Fibroblast of skin of right biceps (primary cell): ENCODE measurements at places on chromosomes 2 and 18.

- peak; percentile 66 for DNase-seq
Observed at GRCh38 chr2:41853427-41854191, 194.2 kb upstream of the PKDCC start.

DNA sequence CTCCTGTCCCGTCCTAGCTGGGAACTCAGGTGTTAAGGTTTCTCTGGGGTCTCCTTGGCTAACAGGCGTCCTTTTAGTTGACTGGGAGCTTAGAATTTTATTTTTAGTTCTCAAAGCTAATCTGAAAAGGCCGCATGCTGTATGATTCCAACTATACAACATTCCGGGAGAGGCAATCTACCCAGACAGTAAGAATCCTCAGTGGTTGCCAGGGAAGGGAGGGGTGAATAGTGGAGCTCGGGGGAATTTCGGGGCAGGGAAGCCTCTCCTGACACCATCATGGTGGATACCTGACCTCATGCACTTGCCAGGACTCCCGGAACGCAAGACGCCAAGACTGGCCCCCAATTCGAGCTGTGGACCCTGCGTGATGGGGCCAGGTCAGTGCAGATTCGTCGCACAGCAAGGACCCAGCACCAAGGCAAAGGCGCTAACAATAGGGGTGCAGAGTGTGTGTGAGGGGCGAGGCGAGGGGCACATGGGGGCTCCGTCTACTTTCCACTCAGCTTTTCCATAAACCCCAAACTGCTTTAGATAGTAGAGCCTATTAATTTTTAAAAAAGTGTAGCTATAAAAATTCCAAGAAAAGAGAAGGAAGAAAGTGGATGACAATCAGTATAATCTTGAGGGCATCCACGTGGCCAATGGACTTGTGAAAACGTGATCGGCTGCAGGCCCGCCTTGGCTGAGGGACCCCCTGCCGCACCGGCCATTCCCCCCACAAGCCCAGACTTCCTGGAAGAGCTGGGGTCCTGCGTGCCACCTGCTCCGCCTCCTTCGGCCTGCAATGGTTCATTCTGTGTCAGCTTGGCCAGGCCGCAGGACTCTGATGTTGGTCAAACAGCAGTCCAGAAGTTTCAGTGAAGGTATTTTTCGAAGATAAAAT, 17.3 kb downstream of the PDCD1 start:
- no peak for DNase-seq

- peak; percentile 26 for DNase-seq
Observed at GRCh38 chr2:71466301-71467179, 13.2 kb downstream of the DYSF start.

GRCh38 chr18:72171596-72171995, 372.5 kb downstream of the CBLN2 start:
- no peak for DNase-seq

DNA sequence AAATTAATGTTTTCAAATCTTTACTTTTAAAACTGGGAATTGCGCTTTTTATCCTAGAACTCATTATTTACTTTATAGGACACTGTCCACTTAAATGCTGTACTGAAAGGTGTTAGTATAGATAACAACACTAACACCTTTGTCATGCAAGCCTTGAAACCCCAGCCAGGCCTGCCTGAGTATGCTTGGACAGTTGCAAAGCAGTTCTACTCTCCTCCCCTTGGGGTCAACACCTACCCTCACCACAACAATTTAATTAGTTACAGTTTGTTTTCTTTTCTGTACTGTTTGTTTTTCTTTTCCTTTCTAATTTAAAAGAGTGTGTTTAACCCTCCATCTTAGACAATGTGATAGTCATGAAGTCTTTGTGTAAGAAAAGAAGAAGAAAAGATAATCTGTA, 18.9 kb upstream of the FAM98A start:
- DNase-seq = no peak

- DNase-seq = no peak
Observed at GRCh38 chr2:54608224-54608623, 115.2 kb upstream of the EML6 start.

GRCh38 chr2:218996937-218997336, 3.7 kb upstream of the CRYBA2 start:
- DNase-seq = no peak

DNA sequence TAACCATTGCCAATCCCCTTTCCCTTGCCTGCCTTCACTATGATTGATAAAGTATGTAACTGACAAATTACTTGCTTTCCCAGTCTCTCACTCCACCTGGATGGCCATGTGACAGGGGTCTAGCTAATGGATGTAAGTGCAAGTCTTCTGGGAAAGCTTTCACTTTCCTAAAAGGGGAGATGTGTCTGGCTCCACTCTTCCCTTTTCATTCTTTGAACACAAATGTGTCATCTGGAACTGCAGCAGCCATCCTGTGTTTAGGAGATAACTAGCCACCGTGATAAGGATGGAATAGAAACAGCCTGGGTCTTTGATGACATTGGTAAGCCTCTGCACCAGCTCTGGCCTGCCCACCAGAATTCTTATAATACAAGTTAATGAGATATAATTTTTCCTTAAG, 38.2 kb downstream of the SNRPD1 start:
- no peak for DNase-seq

DNA sequence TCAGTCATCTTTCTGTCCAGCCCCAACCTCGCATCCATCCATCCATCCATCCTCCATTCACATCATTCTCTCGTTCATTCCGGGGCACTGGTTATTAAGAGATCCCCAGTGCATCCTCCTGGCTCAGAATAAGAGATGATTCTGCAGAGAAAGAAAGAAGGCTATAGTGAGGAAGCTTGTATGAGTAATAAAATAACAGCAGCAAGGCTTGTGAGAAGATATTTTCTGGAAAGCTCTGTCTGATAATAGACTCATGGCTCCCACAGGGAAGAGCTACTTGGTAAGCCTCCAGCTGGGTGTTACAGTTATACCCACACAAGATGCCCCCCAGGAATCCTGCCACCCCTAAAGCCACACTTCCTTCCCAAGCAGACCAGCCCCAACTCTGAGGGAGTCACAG, 143.2 kb downstream of the MTCL1 start:
- no peak for DNase-seq

GRCh38 chr2:233413559-233414272, 59.4 kb downstream of the DGKD start:
- DNase-seq = peak; percentile 58

- no peak for DNase-seq
Observed at GRCh38 chr2:44168681-44169154, at the start of gene PPM1B. PPM1B (plus strand) TSS chr2:44168875; CDS start chr2:44201200, 32,325 bp downstream.

DNA sequence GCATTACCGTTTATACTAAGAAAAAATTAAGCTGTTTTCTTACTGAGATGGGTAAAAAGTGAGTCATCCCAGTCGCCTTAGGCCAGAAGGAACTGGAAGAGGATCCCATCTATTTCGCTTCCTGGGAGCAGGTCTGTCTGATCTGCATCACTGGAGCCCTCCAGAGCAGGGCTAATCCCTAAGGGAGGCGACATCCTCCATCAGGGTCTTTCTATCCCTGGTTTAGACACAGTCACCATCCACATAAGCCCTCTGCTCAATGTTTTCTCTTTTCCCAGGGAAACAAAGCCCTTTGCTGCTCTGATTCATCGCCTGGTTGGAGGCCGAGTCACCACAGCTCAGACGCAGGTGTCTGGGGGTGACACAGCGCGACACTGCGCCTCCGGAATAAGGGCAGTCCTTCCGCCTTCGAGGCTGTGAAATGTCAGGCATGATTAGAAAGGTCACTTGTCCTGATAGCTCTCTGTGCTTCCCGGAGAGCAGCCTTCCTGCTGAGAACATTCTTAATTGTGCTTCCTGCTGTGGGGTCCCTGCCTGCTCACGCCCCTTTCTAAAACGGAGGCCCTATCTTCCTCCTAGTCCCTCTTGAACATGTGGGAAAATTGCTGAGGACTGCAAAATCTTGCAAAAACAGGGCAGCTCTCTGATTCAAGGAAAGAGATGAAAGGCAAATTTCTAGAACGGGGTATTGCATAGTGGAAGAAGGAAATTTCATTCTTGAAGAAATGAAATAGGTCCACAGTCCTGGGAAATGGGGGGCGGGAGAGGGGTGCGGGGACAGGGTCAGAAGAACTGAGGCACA, 56.3 kb downstream of the MARCHF4 start:
- peak; percentile 78 for DNase-seq

GRCh38 chr2:226772389-226773179, 27.0 kb downstream of the IRS1 start:
- DNase-seq = peak; percentile 45

DNA sequence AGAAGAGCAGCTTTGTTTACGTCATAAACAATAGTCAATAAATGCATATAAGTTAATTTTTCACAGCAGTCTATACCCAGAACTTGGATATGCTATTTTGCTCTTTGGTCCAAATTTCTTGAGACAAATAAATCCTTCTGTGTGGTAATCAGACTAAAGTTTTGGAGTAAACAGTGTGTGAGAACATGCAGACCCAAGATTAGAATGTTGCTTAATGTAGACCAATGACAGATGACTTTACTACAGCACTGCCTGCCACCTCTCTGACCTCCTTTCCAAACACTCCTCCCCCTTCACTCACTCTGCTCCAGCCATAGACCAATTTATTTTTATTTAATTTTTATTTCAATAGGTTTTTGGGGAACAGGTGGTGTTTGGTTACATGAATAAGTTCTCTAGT, 115.3 kb upstream of the TANK start:
- DNase-seq = no peak

DNA sequence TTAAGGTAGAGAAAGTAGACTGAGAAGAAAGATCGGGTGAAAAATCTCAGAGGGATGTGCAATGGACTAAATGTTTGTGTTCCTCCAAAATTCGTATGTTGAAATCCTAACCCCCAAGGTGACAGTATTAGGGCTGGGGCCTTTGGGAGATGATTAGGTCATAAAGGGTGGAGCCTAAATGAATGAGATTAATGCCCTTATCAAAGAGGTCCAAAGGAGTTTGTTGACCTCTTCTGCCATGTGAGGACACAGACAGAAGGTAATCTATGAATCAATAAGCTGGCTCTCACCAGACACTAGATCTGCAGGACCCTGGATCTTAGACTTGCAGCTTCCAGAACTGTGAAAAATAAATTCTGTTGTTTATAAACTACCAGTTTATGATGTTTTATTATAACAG, 2.7 kb upstream of the NMI start:
- DNase-seq = no peak

- DNase-seq = no peak
Observed at GRCh38 chr2:239119346-239120126, 271.7 kb downstream of the TWIST2 start.

- no peak for DNase-seq
Observed at GRCh38 chr2:88036182-88036581, 19.4 kb downstream of the KRCC1 start.

- DNase-seq = peak; percentile 59
Observed at GRCh38 chr2:171159372-171160118, 1.1 kb downstream of the TLK1 start.

DNA sequence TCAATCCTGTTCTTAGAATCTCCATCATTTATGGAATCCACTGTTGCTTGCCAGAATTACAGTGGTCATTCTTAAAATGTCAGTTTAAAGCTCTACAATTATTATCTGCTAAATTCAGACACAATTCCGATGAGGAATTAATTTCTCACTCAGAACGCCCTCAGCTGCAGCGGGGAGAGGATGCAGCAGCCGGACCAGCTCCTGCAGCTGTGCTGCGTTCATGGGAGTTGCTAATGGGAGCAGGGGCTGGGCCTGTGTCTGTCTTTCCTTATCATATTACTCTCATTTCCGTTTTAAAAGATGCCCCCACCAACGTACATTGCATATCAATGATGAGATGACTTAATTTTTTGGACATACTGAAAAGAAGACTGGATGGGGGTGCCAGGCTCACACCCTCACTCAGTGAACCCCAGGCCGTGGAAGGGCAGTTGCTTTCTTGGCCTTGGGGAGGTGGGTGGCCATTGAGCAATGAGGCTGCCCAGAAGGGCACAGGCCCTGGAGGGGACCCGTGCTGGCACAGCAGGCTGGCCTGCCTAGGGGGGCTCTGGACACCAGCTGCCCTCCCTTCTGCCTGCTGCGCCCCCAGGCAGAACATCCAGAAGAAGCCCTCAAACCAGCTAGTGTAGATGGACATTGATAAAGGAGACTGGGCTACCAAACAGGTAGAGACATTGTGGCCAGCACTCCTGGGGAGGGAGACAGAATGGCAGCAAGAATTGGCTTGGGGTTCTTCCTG, 503.6 kb upstream of the MYT1L start:
- DNase-seq = no peak

DNA sequence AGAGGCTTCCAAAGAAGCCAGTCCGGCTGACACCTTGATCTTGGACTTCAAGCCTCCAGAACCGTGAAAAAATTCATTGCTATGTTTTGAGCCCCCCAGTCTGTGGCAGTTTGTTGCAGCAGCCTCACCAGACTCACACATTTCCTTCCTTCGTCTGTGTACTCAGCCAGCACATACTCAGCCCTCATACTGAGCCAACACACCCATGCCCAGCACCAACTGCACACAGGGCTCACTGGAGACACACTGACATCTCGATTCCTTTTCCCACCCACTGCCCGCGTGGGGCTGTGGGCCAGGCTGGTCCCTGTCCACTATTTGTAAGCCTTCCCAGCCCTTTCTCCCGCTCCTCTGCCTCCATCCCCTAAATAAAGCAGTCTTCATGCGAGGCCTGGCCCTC, 24.1 kb upstream of the NMUR1 start:
- DNase-seq = no peak

GRCh38 chr18:1483385-1483784, 578.7 kb downstream of the ADCYAP1 start:
- DNase-seq = no peak

- DNase-seq = no peak
Observed at GRCh38 chr18:77133835-77134496, 1.4 kb upstream of the MBP start.

GRCh38 chr2:37894601-37895000, 30.5 kb upstream of the RMDN2 start:
- DNase-seq = peak; percentile 39

- no peak for DNase-seq
Observed at GRCh38 chr18:79818631-79819030, 20.9 kb downstream of the KCNG2 start.

DNA sequence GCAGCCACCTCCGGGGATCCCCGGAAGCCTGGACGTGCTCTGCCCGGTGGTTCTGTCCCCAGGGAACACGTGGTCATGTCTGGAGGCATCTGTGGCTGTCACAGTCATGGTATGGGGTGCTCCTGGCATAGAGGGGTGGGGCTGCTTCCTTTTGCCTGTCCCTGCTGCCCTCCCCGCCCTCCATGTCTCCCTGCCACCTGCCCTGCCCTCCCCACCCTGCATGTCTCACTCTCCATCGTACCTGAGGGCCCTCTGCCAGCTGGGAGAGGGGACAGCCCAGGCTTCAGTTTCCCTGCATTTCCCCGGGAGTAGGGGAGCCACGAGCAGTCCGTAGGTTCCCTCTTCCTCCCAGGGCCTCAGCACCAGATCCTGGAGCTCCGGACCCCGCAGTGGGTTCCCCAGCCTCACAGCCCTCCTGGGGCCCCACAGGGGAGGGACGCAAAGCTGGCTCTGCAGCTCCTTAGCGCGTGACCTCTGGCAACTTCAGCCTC, 90.0 kb upstream of the CTDP1 start:
- DNase-seq = no peak
